Activated CD4-positive, alpha-beta T cell treated with anti-CD3 and anti-CD28 coated beads, Interleukin-2, amount 50 U/mL, for 1 hour (primary cell): ENCODE measurements at places on chromosomes 4 and X.

GRCh38 chr4:164807611-164808010 is 53.7 kb downstream of the SMIM31 start:
- DNase-seq, result no peak

DNA sequence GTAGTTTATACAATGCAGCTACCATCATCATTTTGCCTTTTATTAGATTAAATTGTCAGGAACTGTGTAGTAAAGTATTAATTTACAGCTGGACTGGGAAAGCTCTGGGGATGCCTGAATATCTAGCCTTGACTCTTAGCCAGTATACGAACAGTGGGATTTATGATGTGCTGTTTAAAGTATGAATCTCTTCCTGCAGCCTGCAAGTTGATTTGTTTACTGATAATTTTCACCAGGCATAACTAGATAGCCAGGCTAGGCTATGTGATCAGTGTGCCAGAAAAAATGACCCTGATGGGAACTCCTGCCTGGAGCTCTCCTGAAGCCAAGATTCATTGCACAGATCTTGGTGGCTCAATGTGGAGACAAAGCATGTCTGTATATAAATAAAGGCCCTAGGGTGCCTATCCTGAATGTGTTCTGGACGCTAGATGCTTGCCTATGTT is 119.2 kb downstream of the SCLT1 start:
- no peak for DNase-seq

DNA sequence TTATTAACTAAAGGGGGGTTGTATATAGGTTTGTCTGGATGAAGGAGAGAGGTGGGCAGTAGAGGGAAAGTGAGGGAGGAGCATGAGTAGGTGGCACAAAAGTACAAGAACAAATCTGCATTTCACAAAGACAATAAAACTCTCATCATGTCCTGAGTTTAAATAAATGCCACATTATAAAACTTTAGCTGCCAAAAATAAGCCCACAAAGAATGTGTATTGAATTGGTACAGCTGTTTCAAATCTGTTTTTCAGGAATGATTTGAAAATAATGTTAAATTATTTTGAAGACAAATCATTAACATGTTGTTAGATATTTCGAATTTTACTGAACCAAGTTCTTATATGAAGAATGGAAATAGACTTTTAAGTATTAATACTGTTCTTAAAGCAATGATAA is 5.8 kb downstream of the CNKSR2 start:
- no peak for DNase-seq

- DNase-seq, result peak; percentile 15
Observed at GRCh38 chrX:72308566-72309296, 3.0 kb upstream of the CITED1 start.

DNA sequence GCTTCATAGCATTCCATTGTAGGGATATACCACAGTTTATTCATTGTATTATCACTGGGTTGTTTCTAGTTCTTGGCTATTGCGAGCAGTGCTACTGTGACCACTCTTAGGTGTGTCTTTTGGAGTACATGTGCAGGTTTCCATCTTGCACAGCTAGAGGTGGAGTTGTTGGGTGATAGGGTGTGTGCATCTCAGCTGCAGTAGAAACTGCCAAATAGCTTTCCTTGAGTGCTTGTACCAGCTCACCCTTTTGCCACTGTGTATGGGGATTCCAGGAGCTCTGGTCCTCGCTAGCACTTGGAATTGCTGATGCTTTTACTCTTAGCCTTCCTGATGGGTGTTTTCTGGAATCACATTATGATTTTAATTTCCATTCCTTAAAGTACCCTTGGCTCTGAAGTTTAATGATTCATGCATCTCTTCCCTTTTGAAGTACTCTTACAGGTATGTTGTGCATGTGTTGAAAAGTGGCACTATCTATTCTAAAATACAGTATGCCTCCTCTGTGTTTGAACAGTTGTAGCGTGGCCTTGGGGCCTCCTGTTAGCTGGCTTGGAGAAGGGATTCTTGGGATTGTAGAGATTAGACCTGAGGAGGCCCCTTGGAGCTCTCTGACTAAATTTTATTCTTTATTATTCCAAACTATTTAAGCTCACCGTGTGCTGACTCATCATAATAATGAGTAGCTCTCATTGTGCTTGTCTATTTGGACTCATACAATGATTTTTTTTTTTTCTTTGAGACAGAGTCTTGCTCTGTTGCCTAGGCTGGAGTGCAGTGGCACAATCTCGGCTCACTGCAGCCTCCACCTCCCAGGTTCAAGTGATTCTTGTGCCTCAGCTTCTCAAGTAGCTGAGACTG is 38.4 kb downstream of the HTT start:
- no peak for DNase-seq

DNA sequence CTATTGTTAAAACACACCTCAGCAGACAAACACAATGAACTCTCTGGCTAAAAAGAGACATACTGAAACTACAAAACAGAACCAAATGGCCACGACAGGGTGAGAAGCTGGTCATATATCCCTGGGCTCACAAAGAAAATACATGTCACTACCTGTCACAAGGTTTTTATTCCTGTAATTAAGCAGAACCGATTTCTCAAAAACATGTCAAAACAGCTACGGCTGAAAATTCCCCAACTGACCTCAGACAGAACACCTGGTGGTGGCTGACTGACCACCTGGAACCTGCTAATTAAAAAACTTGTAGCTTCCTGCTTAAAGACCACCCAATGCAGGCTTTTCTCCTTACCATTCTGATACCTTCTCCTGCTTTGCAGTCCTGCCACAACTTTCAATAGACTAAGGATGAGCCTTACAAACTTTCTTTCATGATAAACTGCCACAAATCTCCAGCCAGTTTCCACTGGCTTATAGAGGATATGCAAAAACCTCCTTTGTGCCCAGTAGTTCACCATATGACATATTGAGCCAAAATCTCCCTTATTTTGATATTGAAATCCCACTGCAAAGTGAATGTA is 571.9 kb downstream of the SPOCK3 start:
- no peak for DNase-seq

DNA sequence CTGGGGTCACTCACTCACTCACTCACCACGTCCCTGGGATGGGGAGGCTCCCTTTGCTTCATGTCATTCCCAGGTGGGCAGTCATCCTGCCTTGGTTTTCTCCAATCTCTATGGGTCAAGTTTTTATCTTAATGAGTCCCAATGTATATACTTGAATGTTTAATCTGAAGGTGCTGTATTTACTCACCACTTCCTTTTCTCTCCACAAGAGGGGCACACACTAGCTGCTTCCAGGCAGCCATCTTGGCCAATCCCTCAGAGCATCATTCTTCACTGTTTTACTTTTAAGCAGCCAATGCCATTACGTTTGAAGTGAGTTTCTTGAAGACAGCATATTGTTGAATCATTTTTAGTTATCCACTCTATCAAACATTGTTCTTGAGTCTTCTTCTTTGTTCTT is 153.4 kb upstream of the ARSJ start:
- no peak for DNase-seq

DNA sequence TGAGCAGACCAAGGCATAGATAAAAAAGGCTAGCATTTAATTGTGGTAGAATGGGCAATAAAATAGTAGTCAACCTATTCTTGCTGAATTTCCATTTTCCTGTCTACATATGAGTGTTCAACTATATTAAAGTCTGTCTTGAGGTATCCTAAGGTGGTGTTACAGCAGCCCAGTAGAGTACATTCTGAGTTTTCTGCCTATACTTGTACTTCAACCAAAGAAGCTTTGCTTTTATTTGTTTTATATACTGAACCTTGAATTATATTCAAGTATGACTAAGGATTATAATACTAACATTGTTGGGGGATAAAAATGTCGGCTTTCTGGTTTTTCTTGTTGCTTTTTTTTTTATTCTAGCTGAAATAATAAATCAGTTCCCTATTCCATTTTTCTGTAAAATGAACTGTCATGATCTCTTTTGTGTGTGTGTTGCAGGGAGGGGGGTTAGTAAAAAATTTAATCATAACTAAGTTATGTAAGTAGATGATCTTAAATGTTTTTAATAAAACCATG is 106.7 kb downstream of the PDLIM5 start:
- no peak for DNase-seq

DNA sequence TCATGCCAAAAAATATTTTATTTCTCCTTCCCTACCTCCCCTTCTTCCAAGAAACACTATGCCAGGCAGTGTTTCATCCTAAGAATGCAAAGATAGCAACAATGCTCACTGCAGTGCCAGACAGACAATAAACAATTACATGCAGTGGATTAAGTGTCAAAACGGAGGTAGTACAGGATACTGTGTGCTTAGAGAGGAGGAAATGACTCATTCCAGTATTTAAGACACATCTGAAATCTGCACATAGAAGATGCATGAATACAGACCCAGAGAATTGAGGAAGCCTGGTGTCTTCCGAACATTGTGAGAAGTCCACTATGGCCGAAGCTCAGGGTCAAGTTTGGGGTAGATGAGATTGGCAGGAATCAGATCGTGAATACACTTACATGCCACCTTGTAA is 326.4 kb downstream of the PPP3CA start:
- no peak for DNase-seq

DNA sequence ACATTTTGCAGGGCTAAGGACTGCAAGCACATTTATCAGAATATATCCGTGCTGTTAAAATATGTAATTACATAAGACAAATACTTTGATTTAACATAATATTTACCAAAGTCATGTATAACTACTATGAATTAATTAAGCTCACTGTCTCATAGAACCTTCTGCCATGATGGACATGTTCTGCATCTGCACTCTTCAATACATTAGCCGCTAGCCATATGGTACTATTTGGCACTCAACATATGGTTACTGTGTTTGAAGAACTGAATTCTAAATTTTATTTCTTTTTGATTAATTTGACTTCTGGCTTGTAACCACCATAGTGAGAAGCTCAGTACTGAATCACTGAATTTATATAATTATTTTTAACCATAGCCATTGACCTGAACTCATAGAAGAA is 427.0 kb upstream of the TRAM1L1 start:
- DNase-seq, result no peak

DNA sequence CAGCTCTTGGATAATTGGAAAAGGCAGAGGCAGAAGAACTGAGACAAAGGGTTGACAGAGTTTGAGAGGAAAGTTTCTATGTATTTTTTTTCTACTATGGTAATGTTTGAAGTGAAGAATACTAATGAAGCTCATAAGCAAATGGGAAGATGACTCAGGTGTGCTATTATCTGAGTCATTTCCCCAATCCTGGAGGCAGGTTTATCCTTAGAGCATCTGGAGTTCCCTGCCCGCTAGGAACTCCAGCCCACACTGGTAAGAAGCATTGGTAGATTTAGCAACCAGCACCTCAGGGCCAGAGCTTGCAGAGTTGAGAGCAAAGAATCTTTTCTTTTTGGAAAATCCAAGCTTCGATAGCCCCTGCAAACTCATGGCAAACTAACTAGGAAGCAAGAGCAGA is 55.2 kb downstream of the DOCK11 start:
- no peak for DNase-seq

- no peak for DNase-seq
Observed at GRCh38 chr4:42942216-42942615, 49.7 kb downstream of the GRXCR1 start.

- no peak for DNase-seq
Observed at GRCh38 chr4:9602389-9602914, 158.2 kb downstream of the DEFB131A start.

DNA sequence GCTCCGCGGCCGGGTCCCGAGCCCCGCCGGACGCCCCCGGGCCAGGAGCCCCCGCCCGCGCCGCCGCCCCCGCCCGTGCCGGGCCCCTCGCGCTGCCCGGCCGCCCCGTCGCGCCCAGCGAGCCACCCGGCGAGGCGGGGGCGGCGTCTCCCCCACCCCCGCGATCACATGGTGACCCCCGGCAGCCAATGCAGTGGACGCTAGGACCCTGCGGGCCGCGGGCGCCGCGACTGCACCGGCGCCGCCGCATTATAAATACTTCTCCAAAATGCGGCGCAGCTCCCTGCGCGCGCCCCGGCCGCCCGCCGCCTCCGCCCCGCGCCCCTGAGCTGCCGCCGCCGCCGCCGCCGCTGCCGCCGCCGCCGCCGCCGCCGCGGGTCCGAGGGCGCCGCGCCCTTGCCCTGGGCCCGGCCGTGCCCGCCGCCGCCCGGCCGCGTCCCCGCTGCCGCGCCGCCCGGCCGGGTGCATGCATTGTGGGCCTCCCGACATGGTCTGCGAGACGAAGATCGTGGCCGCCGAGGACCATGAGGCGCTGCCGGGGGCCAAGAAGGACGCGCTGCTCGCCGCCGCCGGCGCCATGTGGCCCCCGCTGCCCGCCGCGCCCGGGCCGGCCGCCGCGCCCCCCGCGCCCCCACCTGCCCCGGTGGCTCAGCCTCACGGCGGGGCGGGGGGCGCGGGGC is at the start of gene NAT8L:
TSS of gene NAT8L (plus strand) at position 282 of the 680 bp plus-strand sequence. CDS start at position 467, 185 bp downstream.
- DNase-seq, result no peak

- peak; percentile 83 for DNase-seq
Observed at GRCh38 chrX:54808605-54809483, 1.3 kb downstream of the MAGED2 start.

DNA sequence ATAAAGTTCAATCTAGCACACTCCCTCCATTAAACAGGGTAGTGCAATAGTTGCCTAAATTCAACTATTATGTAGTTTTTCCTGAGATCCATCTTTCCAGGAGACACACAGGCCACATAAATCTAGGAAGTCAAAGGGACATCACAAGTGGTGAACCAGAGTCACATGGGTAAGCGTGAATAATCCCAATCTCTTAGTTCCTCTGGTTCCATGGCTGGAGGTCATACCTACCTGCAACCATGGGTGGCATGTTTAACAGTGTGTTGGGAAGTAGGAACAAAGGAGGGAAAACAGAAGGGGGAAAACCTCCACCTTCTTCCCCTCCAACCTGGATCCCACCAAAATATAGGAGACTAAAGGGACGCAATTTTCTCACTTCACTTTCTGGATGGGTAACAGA is 2651.6 kb downstream of the ARAP2 start:
- no peak for DNase-seq

GRCh38 chrX:39956803-39957394 is 140.9 kb downstream of the BCOR start:
- no peak for DNase-seq

DNA sequence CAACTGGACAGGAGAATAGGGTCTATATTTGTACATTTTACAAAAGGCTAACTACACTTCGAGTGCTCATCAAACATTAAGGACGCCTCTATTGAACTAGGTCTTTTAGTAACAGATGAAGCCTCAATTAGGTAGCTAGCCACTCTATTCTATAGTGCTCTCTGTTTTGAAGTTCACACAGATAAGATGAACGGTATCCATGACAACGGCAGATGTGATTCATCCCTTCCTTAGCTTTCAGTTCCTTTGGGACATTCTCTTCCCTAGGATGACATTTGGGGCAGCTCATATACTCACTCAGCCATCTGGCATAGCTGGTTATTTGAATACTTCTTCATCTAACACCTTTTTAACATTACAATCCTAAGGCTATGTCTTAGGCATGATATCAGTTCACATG is 62.4 kb upstream of the WDFY3 start:
- no peak for DNase-seq

- no peak for DNase-seq
Observed at GRCh38 chrX:120549483-120550452, 11.0 kb downstream of the CUL4B start.
